ENCODE measurements at places on chromosomes 1 and 21.

- no peak for DNase-seq
Observed at GRCh38 chr1:150963321-150964163, 11.1 kb downstream of the CERS2 start.

DNA sequence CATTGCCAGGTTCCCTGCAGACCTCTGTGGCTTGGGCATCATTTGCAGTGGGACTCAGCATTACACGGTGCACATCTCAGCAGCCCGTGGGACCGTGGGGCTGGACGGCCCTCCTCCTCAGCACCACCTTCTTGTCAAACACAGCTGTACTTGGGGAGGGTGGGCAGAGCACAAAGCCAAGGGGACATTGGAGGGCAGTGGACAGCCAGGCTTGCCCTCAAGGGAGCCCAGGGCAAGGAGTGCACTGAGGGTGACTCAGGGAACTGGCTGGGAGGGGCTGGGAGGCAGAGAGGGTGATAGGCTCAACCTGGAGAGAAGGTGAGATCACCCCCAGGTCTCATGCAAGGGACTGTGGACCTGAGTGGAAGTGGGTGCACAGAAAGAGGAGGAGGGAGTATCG lies 3.4 kb downstream of the CAPN9 start:
- peak; percentile 52 for DNase-seq

- DNase-seq = no peak
Observed at GRCh38 chr1:114524944-114525343, 13.9 kb upstream of the TRIM33 start.

GRCh38 chr1:245788269-245788668 lies 633.5 kb downstream of the KIF26B start:
- DNase-seq = no peak

GRCh38 chr21:15282665-15283064 lies 217.9 kb upstream of the NRIP1 start:
- no peak for DNase-seq

- no peak for DNase-seq
Observed at GRCh38 chr1:227769936-227770494, 34.8 kb downstream of the SNAP47 start.

DNA sequence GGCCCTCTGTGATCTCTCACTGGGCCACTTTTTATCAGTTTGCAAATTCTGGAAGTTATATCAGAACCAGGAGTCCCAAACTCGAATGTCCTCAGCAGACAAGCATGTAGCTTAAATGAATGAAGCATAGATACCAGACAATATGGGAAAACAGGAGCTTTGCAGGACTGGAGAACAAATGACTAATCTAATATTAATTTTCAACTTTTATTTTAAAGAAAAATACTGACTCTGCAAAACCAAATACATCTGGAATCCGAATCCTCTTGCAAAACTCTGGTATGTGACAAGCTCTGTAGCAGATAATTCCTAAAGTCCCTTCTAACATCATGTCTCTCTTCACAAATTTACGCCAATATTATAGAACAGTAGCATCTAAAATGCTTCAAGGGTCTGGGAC lies 427.4 kb downstream of the TTLL7 start:
- no peak for DNase-seq

- no peak for DNase-seq
Observed at GRCh38 chr1:112267929-112268328, 128.1 kb upstream of the CTTNBP2NL start.

DNA sequence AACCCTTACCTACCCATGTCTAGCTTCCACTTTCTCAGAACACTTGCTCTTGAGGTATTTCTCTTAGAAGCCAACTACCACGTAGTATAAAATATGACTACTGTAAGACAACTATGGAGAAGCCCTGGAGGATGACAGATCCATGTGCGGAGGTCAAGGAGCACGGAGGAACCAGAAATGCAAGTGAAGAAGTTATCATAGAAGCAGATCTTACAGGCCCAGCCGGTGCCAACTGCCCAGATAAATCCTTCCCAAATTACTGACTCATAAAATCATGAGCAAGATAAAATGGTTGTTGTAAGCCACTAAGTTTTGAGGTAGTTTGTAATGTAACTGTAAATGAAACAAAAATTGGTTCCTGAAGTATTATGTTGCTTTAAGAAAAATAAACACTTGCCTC lies 12.6 kb downstream of the GTF2B start:
- DNase-seq = peak; percentile 55

- DNase-seq = no peak
Observed at GRCh38 chr1:41158147-41158875, 83.8 kb downstream of the SCMH1 start.

GRCh38 chr1:12544357-12544756 lies 73.7 kb downstream of the DHRS3 start:
- no peak for DNase-seq

DNA sequence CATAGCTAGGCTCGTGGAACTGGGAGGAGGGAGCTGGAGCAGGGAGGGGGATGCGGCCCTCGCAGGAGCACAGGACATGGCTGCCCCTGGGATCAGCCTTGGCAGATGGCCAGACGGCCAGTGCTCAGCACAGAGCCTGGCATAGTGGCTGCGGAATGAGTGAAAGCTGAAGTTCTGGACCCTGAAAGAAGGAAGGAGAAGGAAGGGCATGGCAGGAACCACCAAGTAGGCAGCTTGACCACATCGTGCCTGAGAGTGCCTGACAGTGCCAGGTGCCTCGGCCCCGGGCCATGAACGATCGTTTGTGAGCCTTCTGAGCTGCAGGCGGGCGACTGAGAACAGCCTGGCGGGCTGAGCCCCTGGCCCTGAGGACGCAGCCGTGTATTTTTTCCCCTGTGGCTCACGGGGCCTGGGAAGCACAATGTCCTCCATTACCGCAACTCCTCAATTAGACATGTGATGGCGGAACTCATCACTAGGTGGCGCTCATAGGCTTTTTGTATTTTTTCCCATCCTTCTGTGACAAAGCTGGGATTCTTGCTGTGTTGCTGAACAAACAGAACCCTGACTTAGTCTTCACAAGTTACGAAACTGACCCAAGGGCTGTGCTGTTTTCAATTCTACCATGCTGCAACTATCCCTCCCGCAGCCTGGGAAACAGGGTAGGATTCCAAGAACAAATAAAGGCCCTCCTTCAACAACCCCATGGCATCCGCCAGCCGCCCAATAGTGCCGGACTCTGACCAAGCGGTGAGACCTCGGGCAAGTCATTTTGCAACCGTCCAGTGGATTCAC lies 29.9 kb upstream of the TMEM61 start:
- peak; percentile 91 for DNase-seq

DNA sequence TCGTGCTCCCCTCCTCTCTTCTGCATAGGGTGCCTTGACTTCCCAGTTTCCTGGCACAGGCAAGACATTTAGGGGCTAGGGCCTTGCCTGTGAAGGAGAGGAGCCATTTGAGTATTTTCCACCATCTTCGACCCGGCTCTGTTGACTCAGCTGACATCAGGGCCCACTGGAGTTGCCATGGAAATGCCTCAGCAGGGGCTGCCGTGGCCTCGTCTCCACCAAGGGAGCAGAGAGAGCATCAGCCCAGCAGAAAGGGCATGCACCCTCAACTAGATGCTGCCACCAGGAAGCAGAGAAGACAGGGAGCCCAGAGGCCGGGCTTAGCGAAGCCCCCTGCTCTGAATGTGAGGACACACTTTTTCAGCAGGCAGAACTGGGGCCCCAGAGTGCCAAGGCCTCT lies 101.9 kb upstream of the ACTL8 start:
- DNase-seq = no peak

DNA sequence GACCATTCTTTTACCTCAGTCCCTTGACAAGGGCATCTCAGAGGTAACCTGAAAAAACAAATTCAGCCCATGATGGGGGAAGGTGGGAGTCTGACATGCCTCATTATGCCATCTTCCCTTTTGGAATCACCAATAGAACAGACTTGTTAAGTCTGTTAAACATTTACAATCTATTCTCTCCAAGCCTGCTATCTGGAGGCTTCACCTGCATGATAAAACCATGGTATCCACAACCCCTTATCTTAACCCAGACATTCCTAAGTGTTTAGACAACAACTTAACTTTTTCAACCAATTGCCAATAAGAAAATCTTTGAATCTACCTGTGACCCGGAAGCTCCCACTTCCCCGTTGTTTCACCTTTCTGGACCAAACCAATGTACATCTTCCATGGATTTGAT lies 233.0 kb upstream of the CACYBP start:
- peak; percentile 43 for DNase-seq

GRCh38 chr1:22837332-22837731 lies 126.7 kb downstream of the EPHB2 start:
- no peak for DNase-seq

GRCh38 chr1:4638345-4638729 lies 16.1 kb upstream of the AJAP1 start:
- DNase-seq = no peak

DNA sequence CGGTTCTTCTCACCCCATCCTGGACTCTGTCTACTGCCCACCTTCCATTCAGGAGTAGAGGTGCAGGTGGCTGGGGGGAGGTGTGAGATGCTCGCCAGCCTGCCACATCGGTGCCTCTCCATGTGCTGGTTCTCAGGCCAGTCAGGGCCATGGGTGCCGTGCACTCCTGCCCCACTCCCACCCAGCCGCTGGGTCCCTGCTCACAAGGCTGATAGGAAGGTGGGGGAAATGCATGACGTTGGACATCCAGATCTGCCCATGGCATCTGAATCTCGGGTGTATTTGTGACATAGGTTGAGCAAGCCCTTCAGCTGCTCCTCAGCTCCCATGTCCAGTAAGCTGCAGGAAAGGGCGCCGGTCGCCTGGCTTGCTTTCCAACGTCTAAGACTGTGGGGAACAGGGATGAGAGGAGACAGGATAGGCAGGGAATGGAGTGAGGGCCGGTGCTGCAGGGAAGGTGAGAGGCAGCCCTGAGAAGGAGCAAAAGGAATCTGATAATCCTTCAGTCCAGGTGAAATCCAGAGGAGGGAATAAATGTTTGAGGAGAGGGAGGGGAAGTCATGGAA lies 11.8 kb downstream of the S100A7A start:
- DNase-seq = no peak

GRCh38 chr1:231315887-231316286 lies 21.8 kb downstream of the EXOC8 start:
- peak; percentile 31 for DNase-seq

DNA sequence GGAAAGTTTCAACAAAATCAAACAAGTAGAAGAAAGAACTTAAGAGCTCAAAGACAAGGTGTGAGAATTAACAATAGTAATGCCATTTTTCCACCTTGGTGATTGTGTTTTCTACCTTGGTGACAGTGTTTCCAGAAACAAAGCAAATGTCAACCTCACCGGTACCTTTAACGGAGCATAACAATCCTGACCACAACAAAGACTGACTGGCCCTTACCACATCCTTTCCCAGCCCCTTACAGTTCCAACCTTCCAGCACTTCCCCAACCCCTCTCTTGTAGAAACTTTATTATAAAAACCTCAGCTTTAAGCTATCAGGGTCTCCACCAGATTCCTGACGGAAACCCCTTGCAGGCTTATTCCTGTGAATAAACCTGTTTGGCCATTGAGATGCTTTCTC lies 16.7 kb downstream of the STYXL2 start:
- no peak for DNase-seq

Measured in small intestine (tissue), 16 donors.